ENCODE measurements at places on chromosomes 7 and 10.

GRCh38 chr7:135886345-135887132 is 90.6 kb downstream of the MTPN start:
- no peak for DNase-seq

- DNase-seq = no peak
These were observed 30.7 kb downstream of the ST8SIA6 start for GRCh38 chr10:17423632-17424186.

DNA sequence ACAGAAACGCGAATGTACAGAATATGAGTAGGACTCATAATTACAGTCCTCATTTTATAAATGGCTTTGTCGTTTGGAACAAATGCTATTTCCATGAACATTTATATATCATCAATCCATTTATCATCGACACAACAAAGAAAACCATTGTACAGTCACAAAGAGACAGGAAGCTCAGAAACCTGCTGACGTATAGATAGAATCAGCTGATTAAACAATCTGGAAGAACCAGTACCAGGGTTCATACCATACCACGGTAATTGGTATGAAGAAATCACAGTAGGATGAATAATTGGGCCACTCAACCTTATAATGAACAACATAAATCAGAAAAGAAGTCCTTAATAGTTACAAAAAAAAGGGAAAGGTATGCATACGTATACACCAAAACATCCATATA is 295.0 kb downstream of the PARD3 start:
- no peak for DNase-seq

GRCh38 chr7:79734181-79734580 is 280.7 kb upstream of the MAGI2 start:
- DNase-seq = no peak

- no peak for DNase-seq
These were observed 8.3 kb downstream of the IQCE start for GRCh38 chr7:2566890-2567678.

DNA sequence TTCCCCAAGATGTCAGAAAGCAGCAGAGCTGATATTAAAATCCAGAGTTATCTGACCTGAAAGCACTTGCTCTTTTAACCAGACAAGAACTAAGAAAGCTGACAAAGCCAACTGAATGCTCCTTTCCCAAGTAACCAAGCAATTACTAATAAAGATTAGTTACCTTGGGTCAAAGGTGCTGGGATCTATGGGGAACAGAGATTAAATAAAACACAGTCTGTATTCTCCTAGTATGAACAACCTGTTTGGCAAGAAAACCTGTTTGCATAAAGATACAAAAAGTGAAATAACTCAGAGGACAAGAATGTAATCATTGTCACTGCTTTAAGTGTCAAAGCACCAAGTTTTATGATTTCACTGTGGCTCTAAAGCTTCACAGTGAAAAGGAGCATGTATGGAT is 35.7 kb downstream of the ITPRID1 start:
- no peak for DNase-seq

GRCh38 chr7:3649678-3650440 is 348.8 kb downstream of the SDK1 start:
- DNase-seq = no peak

- no peak for DNase-seq
These were observed 32.5 kb downstream of the TRUB1 start for GRCh38 chr10:114970515-114970914.
